NCI-H2029 treated with DMSO at 0.1 percent for 48 hours (cell line): ENCODE measurements at places on chromosomes 12 and 14.

DNA sequence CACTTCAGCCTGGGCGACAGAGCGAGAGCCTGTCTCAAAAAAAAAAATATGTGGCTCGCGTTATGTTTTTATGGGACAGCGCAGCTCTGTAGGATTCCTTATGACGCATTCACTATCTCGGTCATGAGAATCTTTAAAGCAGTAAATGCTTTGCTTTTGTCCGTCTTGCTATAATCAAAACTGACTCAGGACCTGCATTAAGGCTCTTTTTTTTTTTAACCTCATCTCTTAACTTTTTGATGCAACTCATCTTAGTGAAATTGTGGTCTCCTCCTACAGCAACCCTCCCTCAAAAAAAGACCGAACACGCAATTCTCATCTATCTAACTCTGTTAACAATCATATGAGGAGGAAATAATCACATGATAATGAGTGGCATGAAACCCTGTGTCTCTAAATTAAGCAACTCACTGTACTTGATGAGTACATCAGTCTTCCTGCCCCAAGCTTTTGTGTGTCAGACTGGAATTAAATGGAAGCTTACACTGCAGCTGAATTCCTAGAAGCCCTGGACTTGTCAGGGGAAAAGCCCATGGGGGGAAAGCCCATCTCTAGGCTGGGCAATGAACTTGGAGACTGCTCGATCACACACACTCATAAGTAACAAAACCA is 4.3 kb downstream of the P2RX4 start:
- DNase-seq: no peak

GRCh38 chr14:37544407-37544806 is 50.6 kb downstream of the FOXA1 start:
- peak; percentile 84 for DNase-seq

- no peak for DNase-seq
These were observed 60.8 kb downstream of the ITPK1 start for GRCh38 chr14:93054876-93055275.

DNA sequence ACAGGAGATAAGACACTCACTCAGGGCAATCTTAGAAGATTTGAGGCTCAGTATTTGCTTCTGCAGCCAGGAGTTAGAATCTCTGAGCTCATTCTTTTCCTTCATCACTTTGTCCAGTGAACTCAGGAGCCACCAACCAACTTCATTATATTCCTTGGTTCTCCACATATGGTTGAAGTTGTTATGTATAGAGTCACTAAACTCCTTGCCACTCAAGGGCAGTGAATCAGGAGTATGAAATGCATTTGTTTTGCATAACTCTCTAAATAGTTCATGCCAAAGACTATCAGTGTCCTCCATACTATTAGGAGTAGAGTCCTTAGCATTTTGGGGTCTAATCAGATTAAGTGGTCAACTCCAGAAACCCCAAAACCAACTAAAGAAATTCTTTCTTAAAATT is 150.6 kb downstream of the CCDC59 start:
- no peak for DNase-seq

- no peak for DNase-seq
These were observed 59.8 kb upstream of the KIF21A start for GRCh38 chr12:39502726-39503125.

GRCh38 chr12:69275471-69275891 is 36.1 kb downstream of the CPSF6 start:
- DNase-seq: no peak

GRCh38 chr12:113236539-113237399 is 15.5 kb downstream of the TPCN1 start:
- no peak for DNase-seq

DNA sequence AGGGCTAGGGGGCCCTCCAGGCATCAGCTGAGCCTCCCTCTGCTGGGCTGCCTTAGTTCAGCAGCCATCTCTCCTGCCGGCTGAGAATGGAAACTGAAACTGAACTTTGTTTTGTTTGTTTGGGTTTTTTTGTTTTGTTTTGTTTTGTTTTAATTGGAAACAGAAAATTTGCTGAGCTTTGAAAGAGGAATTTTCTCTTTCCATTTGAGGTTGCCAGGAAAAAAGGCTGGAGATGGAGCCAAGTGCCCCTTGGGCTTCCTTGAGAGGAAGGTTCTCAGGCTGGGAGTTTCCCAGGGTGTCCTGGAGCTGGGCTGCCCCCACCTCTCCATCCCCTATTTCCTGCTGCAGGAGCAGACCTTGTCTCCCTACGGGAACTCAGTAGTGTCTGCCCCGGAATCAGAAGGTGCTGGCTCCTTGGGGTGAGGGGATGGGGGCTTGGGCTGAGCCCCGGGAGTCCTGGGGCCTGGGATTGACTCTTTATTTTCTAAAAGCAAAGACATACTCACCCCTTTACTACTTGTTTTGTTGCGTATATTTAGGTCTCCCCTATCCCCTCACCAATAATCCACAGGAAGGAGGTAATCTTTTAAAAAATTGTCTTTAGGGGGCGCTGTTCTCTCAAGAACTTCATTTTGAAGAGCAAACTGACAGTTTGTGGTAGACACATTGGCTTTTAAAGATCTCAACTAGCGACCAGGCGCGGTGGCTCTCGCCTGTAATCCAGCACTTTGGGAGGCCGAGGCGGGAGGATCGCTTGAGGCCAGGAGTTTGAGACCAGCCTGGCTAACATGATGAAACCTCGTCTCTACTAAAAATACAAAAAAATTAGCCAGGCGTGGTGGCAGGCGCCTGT is 21.3 kb upstream of the OASL start:
- no peak for DNase-seq

GRCh38 chr14:68766299-68767247 is 26.3 kb downstream of the ZFP36L1 start:
- no peak for DNase-seq

DNA sequence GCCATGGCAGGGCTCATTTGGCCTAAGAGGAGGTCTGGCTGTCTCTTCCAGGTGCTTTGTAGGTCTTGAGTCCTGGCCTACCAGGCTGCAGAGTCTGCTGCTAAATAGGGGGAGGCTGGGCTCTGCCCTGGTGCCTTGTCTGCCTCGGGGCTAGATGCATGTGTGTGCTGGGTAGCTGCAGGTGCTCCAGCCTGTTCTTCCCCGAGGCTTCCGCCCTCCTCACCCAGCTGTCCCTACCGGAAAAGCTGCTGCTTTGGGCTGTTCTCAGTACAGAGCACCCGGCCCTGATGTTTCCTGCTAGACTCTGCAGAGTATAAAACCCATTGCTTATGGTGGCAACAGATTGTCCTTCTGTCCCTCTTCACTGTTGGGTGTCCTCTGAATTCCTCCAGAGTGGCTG is 37.7 kb downstream of the RAB35 start:
- DNase-seq: no peak

GRCh38 chr12:102479939-102480338 is 424 bp downstream of the IGF1 start:
- DNase-seq: no peak

- DNase-seq: no peak
These were observed 3.9 kb downstream of the KRT79 start for GRCh38 chr12:52829986-52830770.

DNA sequence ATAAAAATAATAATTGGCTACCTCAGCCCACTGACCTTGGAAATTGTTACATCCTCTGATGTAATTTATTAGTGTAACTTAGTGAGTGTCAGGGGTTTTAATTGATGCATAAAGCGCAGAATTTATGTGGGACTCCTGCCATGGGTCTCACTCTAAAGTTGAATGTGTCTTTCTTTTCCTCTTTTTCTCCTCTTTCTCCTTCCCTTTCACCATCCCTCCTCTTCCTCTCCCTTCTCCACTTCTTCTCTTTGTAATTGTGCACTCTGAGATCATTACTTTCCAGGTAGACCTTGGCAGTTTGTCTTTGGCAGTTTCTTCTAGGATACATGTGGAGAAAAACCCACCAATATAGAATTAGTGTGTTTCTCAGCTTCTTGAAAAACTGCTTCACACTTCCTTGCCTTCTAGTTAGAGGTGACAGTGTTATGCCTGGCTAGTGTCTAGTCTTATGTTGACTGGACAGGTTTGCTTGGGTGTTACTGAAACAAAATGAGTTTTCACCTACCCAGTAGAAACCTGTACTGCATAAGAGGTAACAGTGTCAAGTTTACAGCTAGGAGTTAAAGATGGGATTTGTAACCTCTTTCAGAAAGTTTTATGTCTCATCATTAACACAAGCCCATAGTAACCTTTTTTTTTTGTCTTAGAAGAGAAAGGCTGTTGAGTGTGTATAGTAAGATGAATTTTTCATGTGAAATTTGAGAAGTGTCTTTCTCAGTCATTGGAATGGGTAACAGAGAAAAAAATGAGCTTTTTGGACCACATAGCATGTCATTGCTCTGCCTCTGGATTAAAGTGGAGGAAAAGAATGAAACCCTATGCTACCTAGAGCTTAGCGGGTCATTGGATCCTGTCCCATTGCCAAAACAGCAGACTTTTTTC is 18.6 kb downstream of the PELI2 start:
- no peak for DNase-seq

DNA sequence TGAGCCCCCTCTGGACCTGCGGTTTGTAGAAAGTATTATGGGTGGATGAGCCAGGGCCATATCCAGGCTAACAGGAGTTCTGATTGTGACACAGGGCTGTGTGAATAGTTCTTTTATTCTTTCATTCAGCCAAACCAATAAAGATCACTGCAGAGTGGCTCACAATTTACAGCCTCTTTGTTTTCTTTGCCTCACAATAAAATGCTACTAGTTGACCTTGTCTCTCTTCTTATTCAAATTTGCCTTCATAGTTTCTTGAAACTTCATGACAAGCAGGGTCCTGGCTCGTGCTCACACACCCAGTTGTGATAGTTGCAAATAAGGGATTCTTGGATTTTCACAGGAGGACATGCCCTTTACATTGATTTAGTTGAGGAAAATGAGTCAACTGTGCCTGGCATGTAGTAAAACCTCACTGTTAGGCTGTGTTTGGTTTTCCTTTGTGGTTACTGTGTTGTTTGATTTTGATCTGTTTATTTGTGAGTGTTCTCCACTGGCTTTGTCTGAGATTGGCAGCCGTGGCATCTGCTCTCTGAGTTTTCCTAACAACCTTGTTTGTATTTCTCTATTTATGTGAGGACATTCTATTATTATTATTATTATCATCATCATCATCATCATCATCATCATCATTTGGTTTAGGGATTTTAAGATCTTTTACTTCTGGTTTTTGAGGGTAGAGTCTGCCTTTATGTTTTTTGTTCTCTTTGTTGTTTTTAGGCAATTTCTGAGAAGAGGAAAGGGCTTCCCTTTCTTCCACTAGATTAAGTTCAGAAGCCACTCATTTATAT is 2.7 kb upstream of the KRT6B start:
- DNase-seq: peak; percentile 76

- DNase-seq: no peak
These were observed 289.7 kb downstream of the RAD51B start for GRCh38 chr14:68109132-68109900.

GRCh38 chr12:80778005-80778541 is 61.4 kb downstream of the MYF5 start:
- DNase-seq: no peak

GRCh38 chr12:57179331-57180086 is 32.1 kb upstream of the LRP1-AS start:
- no peak for DNase-seq

DNA sequence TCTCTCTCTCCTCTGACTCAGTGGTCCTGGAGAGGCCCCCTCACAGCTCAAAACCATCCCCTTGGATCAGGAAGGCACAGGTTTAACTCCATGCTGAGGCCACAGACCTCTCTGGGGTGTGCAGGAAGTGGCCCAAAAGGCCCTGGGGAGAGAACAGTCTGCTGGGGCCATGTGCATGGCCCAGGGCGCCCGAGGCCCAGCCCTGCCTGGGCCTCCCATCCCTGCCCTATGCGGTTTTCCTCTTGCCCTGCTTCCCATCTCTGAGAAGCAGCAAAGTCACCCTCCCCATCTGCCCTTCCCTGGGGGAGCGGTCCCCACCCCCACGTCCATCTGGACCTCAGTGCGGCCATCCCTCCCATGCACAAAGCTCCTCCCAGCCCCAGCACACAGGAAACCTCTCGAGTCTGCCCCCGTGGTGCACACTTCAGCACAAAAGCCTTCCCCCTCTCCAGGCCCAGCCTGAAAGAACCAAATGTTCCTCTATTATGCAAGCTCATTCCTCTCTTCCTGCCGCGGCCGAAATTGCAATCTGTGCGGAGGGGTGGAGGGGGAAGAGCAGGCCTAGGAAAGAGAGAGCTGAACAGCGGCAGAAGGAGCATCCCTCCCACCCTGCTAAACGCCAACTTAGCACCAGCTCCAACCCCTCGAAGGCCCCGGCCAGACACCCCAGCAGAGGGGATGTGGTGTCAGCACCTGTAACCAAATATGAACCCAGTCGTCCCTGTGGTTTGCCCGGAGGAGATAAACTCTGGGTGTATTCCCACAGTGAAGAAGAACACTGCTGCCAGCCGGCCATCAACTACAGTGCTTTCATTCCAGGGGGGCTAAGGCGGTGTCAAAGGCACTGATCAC is 108.5 kb downstream of the SCARB1 start:
- DNase-seq: no peak

- DNase-seq: no peak
These were observed 1101.4 kb downstream of the BCL11B start for GRCh38 chr14:98170575-98170974.
